Fibroblast of skin of right biceps (primary cell): ENCODE measurements at places on chromosomes 3 and 15.

DNA sequence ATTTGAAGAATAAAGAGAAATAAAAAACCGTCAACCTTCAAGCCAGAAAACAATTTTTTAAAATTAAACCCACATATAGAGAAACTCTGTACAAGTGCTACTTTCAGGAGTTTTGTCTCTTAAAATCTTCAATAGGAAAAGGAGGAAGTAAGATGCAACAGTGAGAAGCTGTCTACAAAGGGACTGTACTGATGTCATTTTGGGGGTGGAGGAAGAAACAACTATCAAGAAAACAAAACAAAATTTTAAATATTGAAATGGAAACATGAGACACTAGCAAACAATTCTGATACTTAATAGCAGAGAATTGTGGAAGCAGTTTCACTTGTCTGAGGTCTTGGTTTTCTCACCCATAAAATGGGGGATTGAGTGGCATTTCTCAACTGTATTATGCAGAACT is 84.4 kb downstream of the SLMAP start:
- DNase-seq, result no peak

DNA sequence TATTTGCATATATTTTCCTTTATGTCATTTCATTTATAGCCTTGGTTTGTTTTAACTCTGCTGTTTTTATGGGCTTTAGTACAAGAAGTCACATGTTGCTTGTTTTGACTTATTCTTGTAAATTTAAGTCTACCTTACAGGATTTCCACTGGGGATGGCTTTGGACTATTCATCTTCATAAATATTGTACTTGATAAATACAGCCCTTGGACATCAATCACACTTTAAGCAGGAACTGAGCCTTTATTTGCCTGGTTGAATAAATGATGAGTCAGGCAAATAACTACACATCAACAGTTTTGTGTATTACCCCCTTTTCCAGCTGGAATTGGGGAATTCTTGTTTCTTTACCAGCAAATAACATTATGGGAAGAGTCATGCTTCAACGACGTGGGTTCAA is 286.0 kb downstream of the CNTN3 start:
- no peak for DNase-seq

DNA sequence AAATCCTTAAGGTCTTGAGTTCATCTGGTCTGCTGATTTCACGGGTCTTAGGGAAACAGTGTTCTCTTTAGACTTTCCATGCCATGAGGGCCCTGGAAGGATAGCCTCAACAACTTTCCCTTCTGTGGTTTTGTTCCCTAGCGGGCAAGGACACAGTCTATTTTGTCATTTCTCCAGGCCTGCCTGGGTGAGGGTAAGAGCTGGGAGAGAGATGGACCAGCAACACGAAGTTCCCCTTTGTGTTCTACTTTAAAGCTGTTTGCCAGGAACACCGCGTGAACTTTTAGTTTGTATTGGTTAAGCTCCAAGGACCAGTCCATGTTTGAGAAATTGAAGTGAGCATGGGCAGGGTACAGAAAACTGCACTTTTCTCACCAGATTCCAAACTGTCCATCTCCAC is 20.9 kb downstream of the ST3GAL6 start:
- no peak for DNase-seq

DNA sequence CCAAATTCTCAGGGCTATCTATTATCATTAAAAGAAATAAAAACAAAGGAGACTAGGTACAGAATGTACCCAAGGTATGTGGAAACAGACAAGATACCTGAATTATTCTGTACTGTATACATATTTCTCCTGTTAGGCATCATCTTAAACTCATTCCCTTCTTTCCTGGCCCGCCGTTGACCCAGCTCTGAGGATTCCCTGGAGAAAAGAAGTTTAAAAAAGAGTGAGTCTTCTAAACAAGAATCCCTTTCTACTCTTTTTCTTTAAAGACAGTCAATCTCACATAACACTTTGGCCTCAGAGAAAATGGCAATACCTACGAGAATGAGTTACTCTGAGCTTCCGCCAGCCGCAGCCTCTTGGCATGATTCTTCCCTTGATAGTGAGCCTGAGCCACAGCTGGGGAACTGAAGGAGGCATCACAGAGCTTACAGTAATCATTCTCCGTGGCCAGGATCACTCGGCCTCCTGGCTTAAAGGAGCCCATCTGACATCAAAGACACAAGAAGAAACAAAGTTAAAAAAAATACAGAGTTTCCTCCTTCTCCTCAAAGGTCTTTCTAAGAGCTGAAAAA is 44.2 kb downstream of the ZMAT3 start:
- peak; percentile 51 for DNase-seq

- DNase-seq, result no peak
These were observed 9.2 kb downstream of the MITF start for GRCh38 chr3:69748503-69748902.
